Endothelial cell of coronary artery (primary cell): ENCODE measurements at places on chromosomes 11 and 22. TPM values are rescaled to one million over a fixed set of nuclear protein-coding genes. Genes with fewer than 3 reads are reported as not detected.

The SYTL2 gene
- 0.63 and 1.5 TPM in 2 replicates for total RNA-seq

The NLRP14 gene
- 0.09 and 0.45 TPM in 2 replicates for total RNA-seq

The MMP7 gene
- total RNA-seq: 0.18 and 0.19 TPM in 2 replicates

The FBLN1 gene
- total RNA-seq: 0.09 and 3.3 TPM in 2 replicates

The FHIP1B gene
- 7.4 and 9.0 TPM in 2 replicates for total RNA-seq

The TMEM80 gene
- total RNA-seq: 5.5 and 6.2 TPM in 2 replicates
